Activated CD4-positive, alpha-beta T cell treated with anti-CD3 and anti-CD28 coated beads, Interleukin-2, amount 10 ng/mL, durations not matched to agents 7 days and 5 days (primary cell): ENCODE measurements at places on chromosomes 7 and 10. TPM values are rescaled to one million over a fixed set of nuclear protein-coding genes. Genes with fewer than 3 reads are reported as not detected.

Gene UTF1
- not detected for total RNA-seq

Gene DKK1
- total RNA-seq = not detected

Gene FEZF1
- not detected for total RNA-seq

Gene PIP
- total RNA-seq = not detected

- no peak overlapping the region for H3K4me3 ChIP-seq
- H3K27me3 ChIP-seq = no peaks in the 10 kb centered on the region
- peaks cover 8% of the 10 kb centered on the region for H3K4me1 ChIP-seq
- H3K36me3 ChIP-seq = peaks cover 3% of the 10 kb centered on the region
- H3K27ac ChIP-seq = no peak overlapping the region
- no peak for DNase-seq
Measured at GRCh38 chr10:17077346-17077781, 52.2 kb downstream of the CUBN start.

DNA sequence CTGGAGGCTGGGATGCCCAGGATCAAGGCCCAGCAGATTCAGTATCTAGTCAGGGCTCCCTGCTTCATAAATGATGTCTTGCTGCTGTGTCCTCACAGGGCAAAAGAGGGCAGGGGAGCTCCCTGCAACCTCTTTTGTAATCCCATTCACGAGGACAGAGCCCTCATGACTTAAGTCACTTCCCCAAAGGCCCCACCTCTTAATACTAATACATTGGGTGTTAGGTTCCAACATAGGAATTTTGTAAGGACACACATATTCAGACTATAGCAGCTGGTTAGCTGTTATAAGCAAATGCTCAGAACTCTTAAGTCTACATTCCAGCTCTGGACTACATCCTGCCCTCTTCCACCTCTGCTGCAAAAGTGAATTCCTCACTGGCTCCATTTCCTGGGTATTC is 63.0 kb downstream of the VOPP1 start:
- H3K36me3 ChIP-seq = peaks cover 22% of the 10 kb centered on the region
- peaks cover 29% of the 10 kb centered on the region for H3K4me1 ChIP-seq
- H3K27ac ChIP-seq = no peak overlapping the region
- H3K4me3 ChIP-seq = no peak overlapping the region
- DNase-seq = no peak
- H3K27me3 ChIP-seq = no peaks in the 10 kb centered on the region

- H3K36me3 ChIP-seq = no peaks in the 10 kb centered on the region
- no peaks in the 10 kb centered on the region for H3K4me1 ChIP-seq
- no peaks in the 10 kb centered on the region for H3K27me3 ChIP-seq
- DNase-seq = no peak
- H3K27ac ChIP-seq = peak within 1 kb of the TSS; percentile 48
Measured at GRCh38 chr10:48684792-48685623, at the start of gene WDFY4. Gene WDFY4 (plus strand): TSS chr10:48684873. CDS start chr10:48709733, 24,860 bp downstream.

GRCh38 chr7:80362010-80362618 is 149.8 kb downstream of the GNAT3 start:
- no peak overlapping the region for H3K27ac ChIP-seq
- DNase-seq = no peak

DNA sequence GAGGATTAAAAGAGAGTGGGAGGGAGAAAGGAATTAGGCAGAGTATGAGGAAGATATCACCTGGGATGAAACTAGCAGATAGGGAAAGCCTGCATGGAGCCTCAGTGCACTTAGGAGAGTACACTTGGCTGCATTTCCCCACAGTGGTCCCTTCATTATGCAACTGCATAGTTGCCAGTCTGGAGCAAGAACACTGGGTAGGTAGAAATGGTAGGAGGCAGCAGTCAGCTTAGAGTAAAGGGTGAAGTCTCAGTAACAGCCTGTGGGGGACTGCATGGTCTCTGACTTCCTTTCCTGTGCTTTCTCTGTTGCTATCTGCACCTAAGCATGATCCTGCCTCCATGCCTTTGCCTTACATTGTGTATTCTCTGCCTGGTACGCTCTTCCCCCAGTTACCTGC is 14.0 kb upstream of the PCGF5 start:
- H3K27ac ChIP-seq = no peak overlapping the region
- H3K36me3 ChIP-seq = peaks cover 6% of the 10 kb centered on the region
- no peak overlapping the region for H3K4me3 ChIP-seq
- peaks cover 68% of the 10 kb centered on the region for H3K4me1 ChIP-seq
- H3K27me3 ChIP-seq = no peaks in the 10 kb centered on the region
- no peak for DNase-seq

GRCh38 chr7:113071465-113071864 is 15.2 kb downstream of the GPR85 start:
- H3K4me1 ChIP-seq = no peaks in the 10 kb centered on the region
- no peak for DNase-seq
- H3K36me3 ChIP-seq = no peaks in the 10 kb centered on the region

DNA sequence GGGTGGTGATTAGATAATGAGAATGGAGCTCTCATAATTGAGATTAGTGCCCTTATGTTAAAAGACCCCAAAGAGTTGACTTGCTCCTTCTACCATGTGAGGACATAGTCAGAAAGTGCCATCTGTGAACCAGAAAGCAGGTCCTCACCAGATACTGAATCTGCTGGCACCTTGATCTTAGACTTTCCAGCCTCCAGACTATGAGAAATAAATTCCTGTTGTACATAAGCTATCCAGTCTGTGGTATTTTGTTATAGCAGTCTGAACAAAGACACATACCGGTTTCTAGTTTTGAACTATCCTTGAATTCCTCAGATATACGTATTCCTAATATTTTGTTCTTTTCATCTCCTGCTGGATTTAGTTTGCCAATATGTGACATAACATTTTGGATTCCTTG is 228.1 kb downstream of the FZD1 start:
- H3K27ac ChIP-seq = no peak overlapping the region
- H3K27me3 ChIP-seq = no peaks in the 10 kb centered on the region
- no peak overlapping the region for H3K4me3 ChIP-seq
- no peaks in the 10 kb centered on the region for H3K36me3 ChIP-seq
- DNase-seq = no peak

DNA sequence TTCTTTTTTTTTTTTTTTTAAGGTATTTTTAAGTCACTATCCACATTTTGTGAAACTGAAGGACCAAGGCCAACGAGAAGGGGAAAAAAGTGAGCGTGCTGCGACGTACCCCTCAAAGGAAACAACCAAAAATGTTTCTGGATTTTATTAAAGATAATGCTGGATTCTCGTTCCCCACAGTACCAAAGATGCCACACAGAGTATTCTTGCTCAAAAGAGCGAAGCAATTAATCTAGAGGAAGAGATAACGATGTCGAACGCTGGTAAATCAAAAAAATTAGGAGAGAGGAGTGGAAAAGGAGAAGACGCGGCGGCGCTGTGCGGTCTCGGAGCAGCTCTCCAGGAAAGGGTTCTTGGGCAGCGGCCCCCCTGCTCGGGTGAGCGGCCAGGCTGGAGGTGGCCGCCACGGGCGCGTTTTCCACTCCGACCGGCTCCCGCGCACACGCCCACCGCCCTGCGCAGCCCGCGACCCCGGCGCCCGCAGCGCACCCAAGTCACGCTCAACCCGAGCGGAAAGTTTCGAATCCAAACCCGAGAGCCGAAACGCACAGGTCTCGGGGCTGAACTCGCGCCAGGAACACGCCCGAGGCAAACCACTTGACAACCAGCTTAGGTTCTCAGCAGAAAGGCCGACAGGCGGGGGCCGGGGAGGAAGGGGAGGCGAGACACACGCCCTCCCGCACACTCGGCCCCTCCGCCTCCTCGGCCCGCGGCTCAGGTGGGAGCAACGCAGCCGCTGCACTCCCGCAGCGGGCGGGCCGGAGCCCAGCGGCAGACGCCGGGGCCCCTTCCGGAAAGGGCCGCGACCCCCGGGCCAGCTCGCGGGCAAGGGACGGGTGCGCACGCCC is 989 bp downstream of the SRPK2 start:
- peaks cover 6% of the 10 kb centered on the region for H3K27me3 ChIP-seq
- H3K27ac ChIP-seq = peak overlapping the region; percentile 86
- peak overlapping the region; percentile 88 for H3K4me3 ChIP-seq
- H3K4me1 ChIP-seq = peaks cover 24% of the 10 kb centered on the region
- peaks cover 11% of the 10 kb centered on the region for H3K36me3 ChIP-seq

DNA sequence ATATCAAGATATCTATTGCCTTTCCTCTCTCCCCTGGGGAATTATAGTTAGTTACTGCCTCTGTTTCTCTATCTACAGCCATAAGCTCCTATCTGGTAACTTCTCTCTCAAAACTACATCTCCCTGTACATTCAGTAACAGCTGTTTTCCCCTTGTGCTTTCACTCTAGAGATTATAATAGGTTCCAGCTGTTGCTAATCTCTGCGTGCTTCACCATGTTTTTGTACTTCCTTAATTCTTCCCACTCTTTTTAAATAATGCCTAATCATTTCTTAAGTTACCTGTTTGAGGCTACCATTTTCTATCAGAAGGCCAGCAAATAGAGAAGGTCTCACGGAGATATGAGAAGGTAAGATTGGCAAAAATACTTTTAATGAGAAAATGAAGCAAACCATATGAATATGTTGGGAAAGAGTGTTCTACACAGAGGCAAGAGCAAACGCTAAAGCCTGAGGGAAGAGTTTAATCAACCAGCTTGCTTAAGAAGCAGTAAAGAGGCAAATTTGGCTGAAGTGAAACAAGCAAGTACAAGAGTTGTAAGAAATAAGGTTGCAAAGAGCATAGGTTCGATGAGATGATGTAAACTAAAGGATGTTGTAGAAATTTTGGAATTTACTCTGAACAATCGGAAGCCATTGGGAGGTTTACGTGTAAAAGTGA is 101.9 kb upstream of the HGF start:
- H3K4me1 ChIP-seq = no peaks in the 10 kb centered on the region
- no peak for DNase-seq
- no peaks in the 10 kb centered on the region for H3K27me3 ChIP-seq
- H3K27ac ChIP-seq = no peak overlapping the region
- H3K36me3 ChIP-seq = no peaks in the 10 kb centered on the region

GRCh38 chr10:5919568-5919967 is 29.5 kb downstream of the FBH1 start:
- no peak overlapping the region for H3K4me3 ChIP-seq
- DNase-seq = no peak
- no peaks in the 10 kb centered on the region for H3K4me1 ChIP-seq
- H3K36me3 ChIP-seq = peaks cover 51% of the 10 kb centered on the region
- no peak overlapping the region for H3K27ac ChIP-seq
- H3K27me3 ChIP-seq = no peaks in the 10 kb centered on the region

DNA sequence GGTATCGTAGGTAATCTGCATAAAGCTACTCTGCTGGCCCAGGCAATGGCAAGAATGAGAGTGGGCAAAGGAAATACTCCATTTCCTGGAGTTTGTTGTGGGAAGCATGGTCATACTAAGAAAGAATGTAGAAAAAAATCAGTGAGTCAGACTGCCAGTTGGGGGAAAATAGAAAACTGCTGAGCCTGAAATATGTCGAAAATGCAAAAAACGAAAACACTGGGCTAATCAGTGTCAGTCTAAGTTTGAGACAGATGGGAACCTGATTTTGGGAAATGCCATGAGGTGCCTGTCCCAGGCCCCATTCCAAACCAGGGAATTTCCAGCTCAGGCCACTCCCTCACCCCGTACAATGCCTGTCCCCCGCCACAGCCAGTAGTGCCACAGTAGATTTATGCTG is 150.0 kb downstream of the ZNF33B start:
- no peaks in the 10 kb centered on the region for H3K36me3 ChIP-seq
- H3K27ac ChIP-seq = no peak overlapping the region
- no peaks in the 10 kb centered on the region for H3K27me3 ChIP-seq
- no peak overlapping the region for H3K4me3 ChIP-seq
- no peaks in the 10 kb centered on the region for H3K4me1 ChIP-seq

GRCh38 chr7:99106821-99107241 is 37.1 kb downstream of the SMURF1 start:
- H3K4me3 ChIP-seq = no peak overlapping the region
- H3K27ac ChIP-seq = no peak overlapping the region
- DNase-seq = no peak
- H3K27me3 ChIP-seq = no peaks in the 10 kb centered on the region

DNA sequence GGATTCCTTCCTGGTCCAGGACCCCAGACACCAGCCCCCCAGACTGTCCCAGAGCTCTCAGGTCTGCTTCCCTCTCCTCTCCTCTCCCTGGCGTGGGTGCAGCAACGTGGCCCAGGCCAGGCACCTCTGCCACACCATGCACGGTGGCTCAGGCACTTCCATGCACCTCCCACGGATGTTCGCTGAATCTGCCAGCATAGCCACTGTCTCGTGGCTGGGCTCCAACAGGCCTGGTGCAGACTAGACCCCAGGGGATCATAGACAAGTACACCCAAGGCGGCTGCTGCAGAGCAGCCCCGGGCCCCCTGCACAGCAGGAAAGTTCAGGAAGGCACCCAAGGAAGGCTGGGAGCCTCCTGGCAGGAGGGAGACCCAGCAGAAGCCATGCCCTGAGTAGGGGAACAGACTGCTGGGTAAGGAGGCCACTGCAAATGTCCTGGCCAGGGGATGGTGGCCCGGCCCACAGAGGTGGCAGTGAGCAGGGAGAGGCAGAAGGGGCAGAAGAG is 4.4 kb downstream of the RASGEF1A start:
- peaks cover 7% of the 10 kb centered on the region for H3K4me1 ChIP-seq
- H3K27ac ChIP-seq = no peak overlapping the region
- no peak overlapping the region for H3K4me3 ChIP-seq
- H3K36me3 ChIP-seq = no peaks in the 10 kb centered on the region
- no peak for DNase-seq

GRCh38 chr10:31102421-31102820 is 70.8 kb upstream of the ZNF438 start:
- no peak overlapping the region for H3K4me3 ChIP-seq
- no peaks in the 10 kb centered on the region for H3K36me3 ChIP-seq
- H3K27me3 ChIP-seq = no peaks in the 10 kb centered on the region
- peaks cover 32% of the 10 kb centered on the region for H3K4me1 ChIP-seq
- no peak overlapping the region for H3K27ac ChIP-seq
- DNase-seq = no peak
